ENCODE measurements at places on chromosomes 7 and 10.
A peak's percentile ranks its signal among the peaks of the same experiment; 100 is the strongest.

DNA sequence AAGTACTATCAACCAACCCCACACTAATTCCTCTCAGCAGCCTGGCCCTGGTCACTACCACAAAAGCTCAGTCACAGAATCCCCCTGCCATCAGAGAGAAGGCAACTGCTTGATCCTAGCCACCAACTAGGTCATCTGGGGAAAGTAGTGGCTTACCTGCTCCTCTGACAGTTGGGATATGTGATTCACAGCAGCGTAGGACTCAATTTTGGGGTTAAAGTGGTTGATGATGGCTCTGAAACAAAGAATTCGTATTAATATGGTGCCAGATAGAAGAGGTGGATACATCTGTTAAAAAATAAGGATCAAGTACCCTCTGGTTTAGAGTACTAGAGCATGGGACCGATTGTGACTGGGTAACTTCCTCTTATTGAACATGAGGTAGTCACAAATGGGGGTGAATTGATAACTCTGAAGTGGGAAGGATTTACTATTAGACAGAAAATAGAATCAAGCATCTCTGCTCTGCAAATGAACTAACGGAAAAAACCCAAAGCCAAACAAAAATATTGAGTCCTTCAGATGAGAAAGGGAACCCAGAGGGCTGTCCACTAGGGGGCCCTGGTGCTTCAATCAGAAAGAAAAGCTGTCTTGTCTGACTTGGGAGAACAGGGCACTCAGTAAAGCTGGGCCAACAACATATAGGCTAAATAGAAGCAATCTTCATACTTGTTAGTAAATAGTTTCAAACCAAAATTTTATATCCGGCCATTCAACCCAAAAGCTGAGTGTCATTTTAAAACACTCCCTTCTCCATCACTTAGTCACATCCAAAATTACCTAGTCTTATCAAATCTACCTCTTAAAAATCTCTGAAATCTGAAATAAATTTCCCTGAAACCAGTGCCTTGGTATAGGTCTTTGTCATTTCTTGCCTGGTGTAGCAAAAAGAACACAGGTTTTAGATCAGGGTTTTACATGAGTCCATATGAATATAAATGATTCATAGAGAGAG lies 45.9 kb upstream of the KCNIP2 start:
- peak; percentile 44 for DNase-seq

DNA sequence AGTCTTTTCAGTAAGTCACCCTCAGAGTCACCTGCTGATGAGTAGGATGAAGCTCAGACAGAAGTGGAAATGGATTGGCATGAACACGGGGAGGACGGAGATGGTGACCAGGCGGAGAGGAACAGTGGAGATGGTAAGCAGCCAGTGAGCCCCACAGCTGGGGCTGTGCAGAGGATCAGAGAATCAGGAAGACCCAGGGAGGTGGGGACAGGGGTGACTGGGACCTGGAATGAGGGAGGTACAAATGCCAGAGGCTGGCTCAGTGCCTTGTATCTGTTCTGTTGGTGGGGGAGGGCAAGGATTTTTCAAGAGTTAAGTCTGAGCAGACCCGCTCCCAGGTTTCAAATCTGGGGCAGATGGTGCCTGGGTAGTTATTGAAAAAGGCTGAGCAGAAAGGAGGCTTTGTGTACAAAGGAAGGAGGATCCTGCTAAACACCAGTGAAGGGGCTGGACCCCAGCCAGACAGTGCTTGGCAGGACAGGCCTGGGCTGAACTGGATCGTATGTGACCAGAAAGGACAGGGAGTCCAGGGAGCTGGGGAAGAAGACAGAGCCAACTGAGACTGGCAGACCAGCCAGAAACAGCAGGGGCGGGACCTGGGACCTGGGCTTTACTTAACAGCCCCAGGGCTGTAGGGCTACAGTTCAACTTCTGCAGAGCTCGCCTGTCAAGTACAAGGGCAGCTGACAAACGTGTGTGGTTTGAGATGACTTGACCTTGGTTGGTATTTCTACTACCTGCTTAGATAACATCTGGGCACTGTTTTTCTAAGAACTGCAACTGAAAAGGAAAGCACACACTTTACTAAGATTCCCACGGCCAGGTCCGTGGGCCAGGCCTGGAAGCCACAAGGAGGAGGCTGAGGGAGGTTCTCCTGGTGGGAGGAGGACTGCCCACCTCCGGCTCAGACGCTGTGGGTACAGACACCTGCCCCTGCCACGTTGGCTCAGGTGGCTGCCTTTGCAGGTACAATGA lies 13.2 kb upstream of the FRMPD2 start:
- no peak for DNase-seq

DNA sequence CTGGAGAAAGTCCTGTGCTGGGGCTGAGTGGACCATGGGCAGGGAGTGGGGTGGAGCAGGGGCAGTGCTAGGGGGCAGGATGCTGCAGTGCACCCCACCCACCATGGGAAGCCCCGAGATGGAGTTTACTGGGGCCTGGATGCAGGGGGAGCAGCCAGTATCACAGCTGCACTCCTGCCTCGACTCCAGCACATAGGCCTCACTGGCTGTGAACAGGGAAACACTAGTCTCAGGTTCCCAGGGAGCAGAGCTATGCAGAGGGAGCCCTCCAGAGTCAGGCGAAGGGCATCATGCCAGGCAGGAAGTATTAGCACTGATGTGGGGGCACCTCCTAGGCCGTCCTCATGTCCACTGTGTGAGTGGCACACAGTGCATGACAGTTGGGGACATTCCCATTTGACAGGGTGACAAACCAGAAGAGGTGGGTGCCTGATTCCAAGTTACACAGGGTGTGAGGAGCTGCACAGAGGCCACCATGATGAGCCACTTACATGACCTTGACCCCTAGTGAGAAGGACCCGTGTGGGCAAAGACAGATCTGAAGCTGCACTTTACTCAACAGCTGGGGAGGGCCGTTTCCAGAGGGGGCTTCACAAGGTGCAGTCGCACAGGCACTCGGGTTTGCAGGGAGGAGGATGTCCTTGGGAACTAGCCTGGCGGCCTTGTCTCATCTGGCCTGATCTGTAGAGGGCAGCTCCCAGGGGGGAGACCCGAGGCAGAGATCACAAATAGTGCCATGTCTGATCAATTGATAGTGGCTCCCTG lies 69.9 kb upstream of the LRRC4 start:
- DNase-seq: no peak

DNA sequence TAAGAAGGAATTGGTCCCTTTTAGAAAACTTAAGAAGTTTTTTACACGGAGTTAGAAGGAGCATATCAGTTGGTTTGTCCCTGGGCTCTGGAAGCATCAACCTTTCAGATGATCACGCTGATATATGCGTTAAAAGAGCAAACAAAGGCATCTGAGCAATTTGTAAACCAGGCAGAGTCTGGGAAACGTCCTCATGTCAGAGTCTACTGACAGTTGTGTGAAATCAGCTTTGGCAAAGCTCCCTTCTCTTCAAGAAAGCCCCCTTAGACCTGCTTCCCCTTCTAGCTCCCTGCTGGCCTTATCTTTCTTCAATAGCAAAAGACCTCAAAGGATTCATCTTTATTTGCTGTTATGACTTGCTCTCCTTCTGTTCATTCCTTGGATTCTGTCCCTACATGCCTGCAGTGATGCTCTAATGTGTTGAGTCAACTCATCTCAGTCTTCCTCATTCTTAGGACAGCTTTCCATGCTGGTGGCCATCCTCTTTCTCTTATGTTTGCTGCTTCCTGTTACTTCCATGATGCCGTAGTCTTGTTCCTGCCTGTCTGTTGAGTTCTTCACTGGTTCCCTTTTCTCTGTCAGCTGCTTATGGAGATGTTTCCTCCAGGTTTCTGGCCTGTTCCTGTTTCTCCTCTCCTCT lies 106.5 kb upstream of the BMPER start:
- DNase-seq: no peak

DNA sequence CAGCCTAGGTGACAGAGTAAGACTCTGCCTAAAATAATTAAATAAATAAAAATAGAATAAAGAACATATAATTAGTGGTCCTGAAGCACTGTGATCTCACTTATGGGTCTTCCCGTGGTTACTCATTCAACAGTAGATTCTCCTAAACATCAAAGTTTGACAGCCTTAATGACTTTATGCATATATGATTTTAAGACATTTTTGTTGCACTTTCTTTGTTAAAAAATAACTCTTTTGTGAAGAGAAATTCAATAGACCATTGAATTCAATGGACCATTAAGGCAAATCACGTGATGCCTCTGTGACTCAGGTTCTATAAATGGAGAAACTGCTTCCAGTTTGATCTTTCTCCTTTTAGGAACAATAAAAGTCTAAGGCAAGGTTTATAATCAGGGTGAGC lies 59.6 kb downstream of the ATOH7 start:
- DNase-seq: no peak

DNA sequence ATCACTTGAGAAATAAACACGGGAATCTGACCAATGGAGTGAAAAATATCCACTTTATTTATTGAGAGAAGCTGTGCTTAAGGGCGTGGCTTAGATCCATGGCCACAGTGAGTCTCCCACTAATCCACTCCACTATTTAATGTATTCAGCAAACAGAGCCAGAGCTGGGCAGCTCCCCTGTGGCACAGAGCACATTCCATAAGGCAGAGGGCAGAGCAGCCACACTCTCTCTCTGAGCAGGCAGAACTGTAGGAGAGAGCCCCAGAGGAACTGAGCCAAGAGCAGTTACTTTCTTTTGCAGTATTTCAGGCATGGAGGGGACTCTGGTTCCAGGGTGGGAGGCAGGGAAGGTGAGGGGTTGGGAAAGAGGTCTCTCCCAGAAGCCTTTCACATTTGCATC lies 106.0 kb downstream of the GALNT17 start:
- DNase-seq: no peak

DNA sequence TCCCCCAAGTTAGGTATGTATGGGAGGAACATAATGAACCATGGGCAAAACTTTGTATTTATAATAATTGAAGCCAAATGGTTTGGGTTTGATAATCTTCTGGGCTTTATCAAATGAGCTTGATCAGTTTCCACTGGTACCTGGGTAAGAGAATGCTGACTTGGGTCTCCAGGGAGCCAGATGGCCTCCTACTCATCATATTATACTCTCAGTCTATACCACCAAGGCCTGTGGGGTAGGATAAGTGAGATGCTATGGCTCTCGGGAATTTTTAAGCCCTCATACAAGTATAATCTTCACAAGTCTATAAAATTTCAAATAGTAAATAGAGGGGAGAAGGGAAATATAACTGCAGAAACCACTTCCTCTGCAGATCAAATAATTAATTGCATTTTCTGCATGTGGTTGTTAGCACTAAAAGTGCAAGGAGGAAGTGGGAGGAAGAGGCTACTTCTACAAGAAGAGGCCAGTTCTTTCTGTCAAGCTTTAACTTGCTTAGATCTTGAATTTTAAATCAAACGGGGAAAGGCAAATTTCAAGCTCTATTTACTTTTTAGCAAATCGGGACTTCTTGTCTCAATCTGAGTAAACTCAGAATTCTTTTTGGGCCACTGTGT lies 349.0 kb downstream of the SORCS1 start:
- no peak for DNase-seq

- DNase-seq: no peak
Measured at GRCh38 chr10:110827410-110827809, 44.3 kb upstream of the PDCD4 start.

DNA sequence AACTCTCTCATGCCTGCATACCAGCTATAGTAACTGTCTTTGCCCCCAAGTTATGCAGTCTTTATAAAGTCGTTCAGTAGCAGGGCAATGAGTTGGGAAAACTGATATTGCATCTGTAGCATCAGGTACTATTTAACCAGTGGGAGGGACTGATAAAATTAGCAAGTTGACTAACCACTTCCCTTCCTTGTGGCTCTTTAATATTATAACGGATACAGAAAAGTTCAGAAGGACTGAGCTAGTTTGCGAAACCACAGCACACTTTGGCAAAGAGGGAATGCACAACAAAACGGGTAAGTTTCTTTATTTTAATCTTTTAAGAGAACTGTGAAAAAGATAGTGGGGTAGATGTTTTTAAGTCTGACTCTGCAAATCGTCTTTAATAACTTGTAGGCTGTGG lies 205.3 kb upstream of the HDAC9 start:
- DNase-seq: no peak

- peak; percentile 55 for DNase-seq
Measured at GRCh38 chr10:48551861-48552591, 52.8 kb downstream of the ARHGAP22 start.

DNA sequence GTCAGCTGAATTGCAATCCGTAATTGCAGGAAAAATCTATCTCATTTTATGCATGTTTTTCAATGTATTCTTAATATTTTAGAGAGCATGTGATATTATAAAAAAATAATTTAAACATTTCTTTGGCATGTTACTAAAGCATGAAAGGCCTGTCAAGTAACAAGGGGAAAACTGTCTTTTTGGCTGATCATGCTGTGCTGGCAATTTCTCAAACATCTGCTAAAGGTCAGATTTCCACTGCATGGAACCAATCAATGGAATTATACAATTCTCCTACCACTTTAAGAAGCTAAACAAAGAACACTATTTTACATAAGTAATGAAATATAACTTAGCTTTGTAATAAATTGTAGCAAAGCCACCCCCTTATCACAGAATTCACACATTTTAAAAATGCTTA lies 49.4 kb downstream of the JMJD1C start:
- DNase-seq: no peak

GRCh38 chr7:28102797-28103196 lies 77.8 kb downstream of the JAZF1 start:
- DNase-seq: no peak

GRCh38 chr7:108211382-108212201 lies 81.4 kb upstream of the LAMB4 start:
- DNase-seq: no peak

All from GM12891 (cell line).